Activated T-cell treated with anti-CD3 and anti-CD28 coated beads, Interleukin-2, amount 50 U/mL, for 4 hours (primary cell): ENCODE measurements at places on chromosomes 4 and X.

DNA sequence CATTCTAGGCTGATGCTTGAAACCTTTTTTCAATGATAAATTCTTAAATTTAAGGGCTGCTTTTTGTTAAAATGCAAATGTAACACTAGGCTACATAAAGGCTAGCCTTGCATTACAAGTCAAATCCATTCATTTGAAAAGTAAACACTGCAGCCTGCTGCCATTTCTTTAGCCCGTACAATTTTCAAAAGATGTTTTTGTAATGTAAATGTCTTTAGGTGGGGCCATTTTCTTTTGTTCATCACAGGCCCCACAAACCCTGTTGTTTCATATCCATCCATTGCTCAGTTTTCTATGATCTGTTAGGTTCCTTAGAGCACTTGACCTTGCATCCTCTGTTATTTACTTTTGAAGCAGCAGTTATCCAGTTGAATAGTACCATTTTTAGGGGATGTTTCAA is 296.2 kb upstream of the AMOT start:
- DNase-seq: no peak

DNA sequence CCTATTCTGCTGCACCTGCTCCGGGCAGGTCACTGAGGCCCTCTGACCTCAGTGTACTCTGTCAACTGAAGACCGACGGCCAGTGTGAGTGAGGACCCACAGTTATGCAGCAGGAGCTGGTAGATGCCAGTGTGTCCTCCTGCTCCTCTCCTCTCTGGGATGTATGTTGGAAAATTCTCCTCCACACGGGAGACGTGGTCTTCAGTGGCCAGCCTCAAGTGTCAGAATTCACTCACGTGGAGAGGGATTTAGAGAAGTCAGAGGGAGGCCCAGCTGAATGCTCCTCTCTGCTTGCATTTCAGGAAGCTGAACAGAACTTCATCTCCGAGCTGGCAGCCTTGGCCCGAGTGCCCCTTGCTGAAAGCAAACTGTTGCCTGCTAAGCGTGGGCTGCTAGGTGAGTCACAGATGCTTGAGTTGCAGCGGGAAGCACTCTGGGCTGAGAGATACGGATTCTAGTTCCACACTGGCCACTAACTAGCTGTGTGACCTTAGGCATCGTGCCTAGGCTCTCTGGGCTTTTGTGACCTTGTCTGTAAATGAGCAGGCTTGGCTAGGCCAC is 83.6 kb downstream of the CRMP1 start:
- DNase-seq: no peak

DNA sequence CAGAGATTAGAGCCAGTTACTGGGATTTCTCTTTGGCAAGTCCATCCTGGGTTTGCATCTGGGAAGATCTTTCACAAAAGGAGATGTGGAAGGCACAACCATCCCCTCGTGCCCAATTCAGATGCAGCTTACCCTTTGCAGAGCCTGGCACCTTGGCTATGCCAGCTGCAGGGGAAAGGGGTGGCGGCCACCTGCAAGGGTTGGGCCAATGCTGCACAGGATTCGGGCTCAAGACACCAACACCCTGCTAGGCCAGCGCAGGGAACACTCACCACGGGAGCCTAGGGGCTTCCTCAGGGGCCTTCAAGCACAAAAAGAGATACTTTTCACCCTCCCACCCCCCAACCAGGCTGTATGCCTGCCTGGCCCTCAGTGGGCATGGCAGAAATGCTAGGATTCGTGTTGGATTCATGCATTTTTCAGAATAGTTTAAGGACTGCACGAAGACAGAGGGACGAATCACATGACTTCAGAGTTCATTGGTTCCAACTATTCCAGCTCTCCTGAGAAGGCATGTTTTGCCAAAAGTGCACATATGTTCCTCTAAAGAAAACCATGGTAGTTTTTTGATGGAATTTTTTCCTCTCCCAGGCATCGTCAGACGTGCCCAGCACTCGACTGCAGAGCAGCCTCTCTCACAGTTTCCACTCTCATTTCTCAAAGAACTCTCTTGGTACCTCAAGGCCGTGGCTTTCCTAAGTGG is 94.4 kb downstream of the PHKA2 start:
- DNase-seq: no peak

- DNase-seq: peak; percentile 38
Measured at GRCh38 chr4:185470501-185471195, 885 bp downstream of the CCDC110 start.

DNA sequence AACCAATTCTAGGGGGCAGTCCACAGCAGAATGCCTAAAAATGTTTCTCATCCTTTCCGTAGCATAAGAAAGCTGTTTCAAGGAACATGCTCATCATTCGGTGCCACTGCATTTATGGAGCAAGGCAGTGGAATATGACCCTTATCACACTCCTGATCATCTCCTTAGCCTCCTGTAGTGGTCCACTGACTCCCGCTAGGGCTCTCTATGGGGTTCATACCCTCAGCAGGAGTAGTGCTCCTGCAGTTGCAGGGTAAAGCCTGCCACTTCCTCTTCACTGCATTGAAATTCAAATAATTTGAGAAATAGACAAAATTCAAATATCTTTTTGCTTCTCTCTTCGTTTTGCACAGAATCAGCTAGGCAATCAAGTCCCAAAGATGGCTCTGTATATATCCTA is 107.0 kb downstream of the NDST3 start:
- no peak for DNase-seq

DNA sequence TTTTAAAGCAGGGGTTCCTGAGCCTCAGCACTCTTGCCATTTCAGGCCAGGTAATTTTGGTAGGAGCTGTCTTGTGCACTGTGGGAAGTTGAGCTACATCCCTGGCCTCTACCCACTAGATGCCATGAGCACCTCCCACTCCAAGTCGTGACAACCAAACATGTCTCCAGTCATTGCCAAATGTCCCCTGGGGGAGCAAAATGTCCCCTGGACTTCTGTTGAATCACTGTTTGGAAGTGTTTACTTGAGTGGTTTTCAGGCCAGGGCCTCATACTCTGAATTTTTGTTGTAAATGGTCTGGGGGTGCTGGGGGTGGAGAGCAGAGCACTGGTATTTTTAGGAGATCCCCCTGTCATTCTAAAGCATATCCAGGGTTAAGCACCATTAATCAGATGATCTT is 3.2 kb downstream of the PDK3 start:
- DNase-seq: no peak

- no peak for DNase-seq
Measured at GRCh38 chrX:64205441-64205734, at the start of gene AMER1. AMER1 (minus strand) TSS chrX:64205708; CDS start chrX:64193286, 12,422 bp downstream.

GRCh38 chr4:114208574-114209151 is 229.2 kb upstream of the ARSJ start:
- DNase-seq: no peak

- DNase-seq: no peak
Measured at GRCh38 chr4:57320217-57320616, 210.0 kb upstream of the IGFBP7 start.
